Activated naive CD4-positive, alpha-beta T cell (primary cell): ENCODE measurements at places on chromosomes 3 and 15.

DNA sequence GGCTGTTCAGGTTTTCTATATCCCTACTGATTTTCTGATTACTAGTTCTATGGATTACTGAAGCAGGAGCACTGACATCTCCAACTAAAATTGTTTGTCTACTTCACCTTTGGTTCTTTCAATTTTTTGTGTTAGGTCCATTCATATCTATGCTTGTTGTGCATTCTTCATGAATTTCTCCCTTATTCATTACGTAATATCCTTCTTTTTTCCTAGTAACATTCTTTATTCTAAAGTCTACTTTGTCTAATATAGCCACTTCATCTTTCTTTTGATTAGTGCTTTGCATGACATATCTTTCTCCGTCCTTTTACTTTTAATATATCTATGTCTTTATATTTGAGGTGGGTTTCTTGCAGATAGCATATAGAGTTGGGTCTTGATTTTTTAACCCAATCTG, 116.3 kb upstream of the BHLHE40 start:
- no peak for DNase-seq

DNA sequence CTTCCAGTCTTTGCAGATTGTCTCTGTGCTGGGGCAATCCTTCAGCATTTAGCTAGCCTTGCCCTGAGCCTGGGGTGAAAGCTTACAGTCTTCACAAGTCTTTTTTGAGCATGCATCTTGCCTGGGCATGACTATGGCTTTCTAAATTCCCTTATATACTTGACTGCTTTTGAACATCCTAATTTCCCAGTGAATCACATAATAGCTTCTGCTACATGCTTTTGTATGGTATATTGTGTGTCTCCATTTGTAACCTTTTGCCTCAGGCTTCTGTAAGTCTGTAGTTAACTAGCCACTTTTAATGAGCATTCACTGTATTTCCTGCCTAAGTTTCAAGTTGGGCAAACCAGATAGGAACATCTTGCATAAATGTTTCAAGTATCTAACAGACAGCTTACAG, 76.8 kb downstream of the CHCHD4 start:
- DNase-seq: no peak

- no peak for DNase-seq
These were observed 68.9 kb downstream of the SYN2 start for GRCh38 chr3:12073106-12073505.

- DNase-seq: no peak
These were observed 24.5 kb downstream of the SRPRB start for GRCh38 chr3:133830071-133830470.

GRCh38 chr3:66038726-66039589, at the start of gene MAGI1:
TSS of gene MAGI1 (minus strand) at chr3:66038918. CDS start at chr3:66038308, 610 bp downstream.
- DNase-seq: no peak
